RWPE1 (cell line): ENCODE measurements at places on chromosomes 1 and 21.

- peak; percentile 35 for DNase-seq
These were observed 657 bp upstream of the LIN9 start for GRCh38 chr1:226309398-226310244.

GRCh38 chr1:151993084-151993733, 450 bp downstream of the S100A10 start:
- DNase-seq, result no peak

GRCh38 chr1:25468033-25468432, 37.3 kb downstream of the MACO1 start:
- no peak for DNase-seq

DNA sequence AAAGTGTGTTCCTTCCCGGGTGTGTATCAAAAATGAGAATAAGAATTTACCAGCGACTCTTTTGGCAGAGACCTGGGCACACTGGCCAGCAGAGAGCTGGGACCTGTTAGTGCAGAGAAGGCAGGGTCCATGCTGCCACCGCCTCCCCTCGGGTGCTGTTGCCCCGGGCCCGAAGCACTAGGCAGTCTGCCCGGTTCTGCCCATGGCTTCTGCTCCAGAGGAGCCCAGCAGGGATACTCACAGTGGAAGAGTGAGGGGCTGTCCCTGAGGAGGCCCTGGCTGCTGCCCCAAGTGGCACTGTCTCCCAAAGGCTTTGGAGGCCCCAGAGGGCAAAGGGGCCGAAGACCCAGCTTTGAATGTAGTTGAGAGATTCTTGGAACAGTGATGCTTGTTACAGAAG, 80.5 kb downstream of the MIS18A start:
- no peak for DNase-seq

DNA sequence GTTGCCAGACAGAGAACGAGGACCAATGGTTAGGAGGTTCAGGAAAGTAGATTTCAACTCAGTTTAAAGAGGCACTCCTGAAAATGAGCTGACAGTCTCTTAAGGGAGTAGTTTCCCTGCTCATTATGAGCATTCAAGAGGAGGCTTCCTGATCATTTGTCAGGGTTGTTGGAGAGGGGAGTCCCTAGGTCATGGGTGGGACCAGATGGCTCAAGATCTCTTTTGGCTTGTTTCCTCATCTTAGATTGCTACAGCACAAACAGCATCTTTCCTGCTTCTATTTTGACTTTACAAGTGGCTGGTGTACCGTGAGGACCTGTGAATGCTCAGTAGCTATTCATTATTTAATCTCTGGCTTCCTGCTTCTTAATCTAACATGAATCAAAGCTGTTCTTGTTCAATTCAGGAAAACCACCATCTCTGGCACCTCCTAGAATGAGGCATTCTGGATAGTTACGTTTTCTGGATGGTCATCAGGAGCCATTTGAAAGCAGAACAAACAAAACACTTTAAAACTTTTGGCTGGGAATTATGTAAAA, 47.6 kb downstream of the PEX14 start:
- DNase-seq, result no peak

- DNase-seq, result peak; percentile 75
These were observed 72.8 kb downstream of the CD2 start for GRCh38 chr1:116826818-116827606.

GRCh38 chr21:30713766-30714165, 4.8 kb downstream of the KRTAP21-3 start:
- DNase-seq, result no peak

- no peak for DNase-seq
These were observed 2.0 kb downstream of the C1orf226 start for GRCh38 chr1:162383516-162383915.

DNA sequence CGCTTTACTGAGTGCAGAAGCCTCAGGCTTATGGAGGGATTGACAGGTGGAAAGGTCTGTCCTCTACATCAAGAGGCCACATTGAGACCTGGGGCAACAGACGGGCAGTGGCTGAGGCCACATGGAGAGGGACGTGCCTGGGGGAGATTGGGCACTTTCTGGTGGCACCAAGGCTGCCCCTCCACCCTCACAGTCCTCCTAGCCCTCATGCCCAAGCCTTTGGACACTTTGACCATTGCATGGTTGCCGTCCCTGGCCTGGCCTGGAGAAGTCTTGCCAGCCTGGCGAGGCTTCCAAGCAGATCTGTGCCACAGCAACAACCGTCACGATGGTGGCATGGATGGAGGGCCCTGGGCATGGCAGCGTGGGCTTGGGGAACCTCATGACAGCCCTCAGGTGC, 192.1 kb upstream of the VAMP3 start:
- no peak for DNase-seq

DNA sequence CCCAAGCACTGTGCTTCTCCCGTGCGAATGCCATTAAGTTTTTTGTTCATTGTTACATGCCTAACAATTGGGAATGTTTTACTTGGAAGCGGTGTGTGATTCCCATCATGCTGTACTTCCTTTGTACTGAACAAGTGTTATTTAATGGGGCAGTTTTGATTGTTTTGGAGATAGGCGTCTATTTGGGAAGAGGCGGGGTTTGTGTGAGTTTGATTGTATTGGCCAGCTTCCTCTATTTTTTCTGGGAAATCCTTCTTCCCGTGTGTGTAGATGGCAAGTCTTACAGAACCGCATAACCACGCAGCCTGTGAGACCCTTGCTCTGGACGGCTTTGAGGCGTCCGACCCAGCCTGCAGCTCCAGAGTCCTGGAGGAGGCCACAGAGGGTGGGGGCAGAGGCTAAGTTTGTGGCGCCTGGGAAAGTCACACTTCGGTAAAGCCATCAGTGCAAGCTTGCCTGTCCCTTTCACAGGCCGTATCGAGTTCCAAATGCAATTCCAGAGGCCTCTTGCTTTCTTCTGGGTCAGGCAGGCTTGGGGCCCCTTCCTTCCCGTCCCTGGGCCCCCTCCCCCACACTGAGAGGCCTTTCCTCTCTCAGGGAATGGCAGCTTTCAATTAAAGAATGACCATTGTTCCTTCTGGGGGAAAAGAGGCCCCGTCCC, 210.3 kb downstream of the TOMM20 start:
- DNase-seq, result no peak

- DNase-seq, result peak; percentile 55
These were observed 41.0 kb upstream of the DR1 start for GRCh38 chr1:93304716-93305138.

DNA sequence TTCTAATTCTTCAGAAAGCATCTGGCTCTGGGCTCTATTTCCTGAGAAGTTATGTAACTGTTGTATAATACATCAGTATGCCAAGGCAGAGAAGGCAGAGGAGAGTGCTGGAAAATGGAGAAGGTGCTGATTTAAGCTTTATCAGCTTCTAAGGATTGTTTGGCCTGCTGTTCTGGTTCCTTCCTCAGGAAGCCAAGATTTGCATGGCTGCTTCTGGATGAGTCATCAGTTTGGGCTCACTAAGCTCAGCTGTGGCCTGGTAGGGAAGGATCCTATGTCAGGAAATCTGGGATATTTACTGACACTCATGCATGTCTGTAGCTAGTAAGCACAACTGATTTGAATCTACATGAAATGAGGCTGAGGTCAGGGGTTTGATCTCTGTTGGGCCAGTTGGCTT, 73.2 kb upstream of the ADGRL4 start:
- DNase-seq, result peak; percentile 17

DNA sequence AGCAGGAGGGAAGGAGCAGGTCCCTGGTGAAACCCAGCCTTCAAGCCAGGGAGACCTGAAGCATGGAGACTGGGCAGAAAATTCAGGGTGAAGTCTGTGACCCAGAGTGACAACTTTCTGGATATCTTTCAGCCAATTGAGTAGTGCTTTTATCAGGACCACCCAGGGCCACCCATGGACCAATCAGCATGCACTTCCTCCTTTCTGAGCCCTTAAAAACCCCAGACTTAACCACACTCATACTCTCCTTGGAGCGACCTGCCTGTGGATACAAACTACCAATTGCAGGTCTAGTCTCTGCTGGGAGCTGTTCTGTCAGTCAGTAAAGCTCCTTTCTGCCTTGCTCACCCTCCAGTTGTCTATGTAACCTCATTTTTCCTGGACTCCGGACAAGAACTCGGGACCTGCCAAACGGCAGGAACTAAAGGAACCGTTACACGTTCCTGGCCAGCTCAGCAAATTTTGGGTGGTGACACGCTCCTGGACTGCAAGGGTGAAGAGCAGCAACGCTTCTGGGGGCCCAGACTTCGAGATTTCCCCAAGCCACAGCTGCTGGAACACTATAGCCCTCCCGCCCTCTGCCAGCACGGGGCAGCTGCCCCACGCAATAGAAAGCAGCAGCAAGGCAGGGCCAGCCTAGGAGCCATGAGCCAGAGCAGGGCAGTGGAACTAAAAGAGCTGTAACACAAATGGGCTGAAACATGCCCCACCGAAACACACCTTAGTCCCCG, 1183.4 kb downstream of the AMY1C start:
- DNase-seq, result no peak

DNA sequence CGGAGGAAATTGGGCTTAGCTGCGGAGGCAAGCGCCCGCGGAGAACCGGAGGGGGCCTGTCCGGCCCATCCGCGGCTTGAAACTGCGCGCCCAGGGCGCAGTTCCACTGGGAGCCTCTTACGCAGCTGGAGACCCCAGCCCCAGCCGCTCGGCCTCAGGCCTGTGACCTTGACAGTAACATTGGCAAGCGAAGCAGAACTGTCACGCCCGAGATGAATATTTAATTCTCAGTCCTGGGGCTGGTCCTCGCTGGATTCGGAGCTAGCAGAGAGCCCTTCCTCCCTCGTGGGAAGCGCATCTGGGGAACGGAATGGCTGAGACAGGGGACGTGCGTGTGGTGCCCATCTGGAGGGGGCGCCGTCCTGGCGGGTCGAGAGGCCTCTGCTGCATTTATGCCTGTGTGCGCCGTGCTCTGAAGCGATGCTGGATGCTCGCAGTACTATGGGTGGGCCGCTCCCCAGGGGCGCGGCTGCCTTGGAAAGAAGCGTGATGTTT, 928 bp downstream of the SLC6A17 start:
- DNase-seq, result no peak

DNA sequence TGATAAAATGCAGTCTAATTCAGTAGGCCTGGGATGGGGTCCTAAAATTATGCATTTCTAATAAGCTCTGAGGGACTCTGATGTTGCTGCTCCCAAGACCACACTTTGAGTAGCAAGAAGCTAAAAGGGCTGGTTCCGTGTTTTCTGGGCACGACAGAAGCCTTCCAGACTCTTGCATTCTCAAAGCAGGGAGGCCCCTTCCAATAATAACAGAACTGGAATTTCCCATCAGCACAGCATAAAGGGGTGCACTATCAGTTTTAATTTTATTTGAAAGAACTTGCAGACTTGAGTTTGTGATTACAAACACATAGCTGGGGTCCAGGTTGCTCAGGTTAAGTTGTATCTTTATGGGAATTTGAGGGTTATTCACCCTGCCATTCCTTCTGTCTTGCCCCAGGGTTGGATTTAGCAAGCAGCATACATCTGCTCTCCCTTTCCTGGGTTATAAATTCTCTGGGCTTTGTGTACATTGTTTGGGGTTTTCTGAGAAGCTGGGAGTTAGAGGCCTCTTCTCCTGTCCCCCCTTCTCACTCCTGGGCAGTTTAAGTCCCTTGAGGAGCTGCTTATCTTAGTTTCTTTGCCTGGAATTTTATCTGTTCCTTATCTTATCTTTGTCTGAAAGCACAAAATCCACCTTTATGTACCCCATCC, 94.2 kb upstream of the SLC2A1 start:
- DNase-seq, result no peak

DNA sequence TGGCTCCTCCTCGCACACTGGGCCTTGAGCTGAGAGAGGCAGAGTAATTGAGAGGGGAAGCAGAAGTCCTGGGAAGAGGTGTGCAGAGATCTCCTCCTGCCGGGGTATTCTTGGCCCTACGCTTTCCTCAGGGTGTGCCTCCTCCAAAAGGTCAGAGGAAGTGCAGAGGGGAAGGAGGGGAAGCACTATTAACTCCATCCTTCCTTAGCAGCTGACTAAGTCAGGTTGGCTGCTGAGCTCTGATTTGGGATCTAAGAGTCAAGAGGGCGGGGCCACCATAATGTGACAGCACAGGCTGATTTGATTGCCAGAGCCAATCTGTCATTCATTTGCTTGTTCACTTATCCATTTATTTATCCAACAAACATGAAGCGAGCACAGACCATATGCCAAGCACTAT, 12.3 kb downstream of the ATP2B4 start:
- DNase-seq, result peak; percentile 56

DNA sequence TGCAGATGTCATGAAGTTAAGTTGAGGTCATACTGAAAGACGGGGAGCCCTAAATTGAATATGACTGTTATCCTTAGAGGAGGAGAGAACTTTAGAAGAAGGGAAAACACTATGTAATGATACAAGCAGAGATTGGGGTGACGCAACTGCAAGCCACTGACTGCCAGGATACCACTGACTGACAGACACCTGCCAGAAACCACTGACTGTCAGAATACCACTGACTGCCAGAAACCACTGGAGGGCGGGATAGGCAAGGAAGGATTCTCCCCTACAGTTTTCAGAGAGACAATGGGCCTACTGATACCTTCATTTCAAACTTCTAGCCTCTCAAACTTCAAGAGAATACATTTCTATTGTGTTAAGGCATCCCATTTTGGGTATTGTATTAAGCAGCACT, 388.7 kb downstream of the USH2A start:
- DNase-seq, result peak; percentile 28

DNA sequence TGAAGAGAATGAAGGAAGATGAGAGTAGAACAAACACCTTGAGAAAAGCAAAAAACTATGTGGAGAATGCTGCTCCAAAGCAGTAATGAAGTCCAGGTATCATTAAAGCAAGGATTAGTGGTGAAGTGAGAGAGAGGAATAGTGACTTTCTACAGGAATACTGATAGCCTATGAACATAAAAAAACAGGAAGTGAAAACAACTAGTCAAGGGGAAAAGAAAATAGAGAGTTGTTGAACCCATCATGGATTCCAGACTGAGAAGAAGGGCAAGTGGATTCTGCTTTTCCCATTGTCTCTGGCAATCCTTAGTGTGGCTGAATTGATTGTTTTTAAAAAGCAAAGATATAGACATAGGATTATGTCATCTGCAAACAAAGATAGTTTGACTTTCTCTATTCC, 119.9 kb upstream of the LHX8 start:
- no peak for DNase-seq

DNA sequence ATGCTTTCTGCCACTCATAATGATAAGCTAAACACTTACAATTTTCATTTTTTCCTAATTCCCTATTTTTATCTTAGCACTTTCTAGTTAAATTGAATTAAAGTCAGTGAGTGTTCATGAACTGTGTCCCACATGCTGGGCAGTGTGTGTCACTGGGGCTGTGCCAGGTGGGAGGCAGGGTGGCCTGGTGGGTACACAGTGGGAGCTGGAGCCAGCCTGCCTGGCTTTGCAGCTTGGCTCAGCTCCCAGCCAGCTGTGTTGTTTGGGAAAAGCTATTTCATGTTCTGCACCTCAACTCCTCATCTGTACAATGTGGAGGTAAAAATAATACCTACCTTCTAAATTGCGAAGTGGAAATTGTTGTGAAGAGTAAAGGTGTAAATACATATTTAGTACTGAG, 238.4 kb downstream of the PLA2G4A start:
- no peak for DNase-seq
